ENCODE measurements at places on chromosomes 5 and 9.

- DNase-seq, result no peak
Observed at GRCh38 chr9:130939405-130940026, 469 bp upstream of the FIBCD1 start.

DNA sequence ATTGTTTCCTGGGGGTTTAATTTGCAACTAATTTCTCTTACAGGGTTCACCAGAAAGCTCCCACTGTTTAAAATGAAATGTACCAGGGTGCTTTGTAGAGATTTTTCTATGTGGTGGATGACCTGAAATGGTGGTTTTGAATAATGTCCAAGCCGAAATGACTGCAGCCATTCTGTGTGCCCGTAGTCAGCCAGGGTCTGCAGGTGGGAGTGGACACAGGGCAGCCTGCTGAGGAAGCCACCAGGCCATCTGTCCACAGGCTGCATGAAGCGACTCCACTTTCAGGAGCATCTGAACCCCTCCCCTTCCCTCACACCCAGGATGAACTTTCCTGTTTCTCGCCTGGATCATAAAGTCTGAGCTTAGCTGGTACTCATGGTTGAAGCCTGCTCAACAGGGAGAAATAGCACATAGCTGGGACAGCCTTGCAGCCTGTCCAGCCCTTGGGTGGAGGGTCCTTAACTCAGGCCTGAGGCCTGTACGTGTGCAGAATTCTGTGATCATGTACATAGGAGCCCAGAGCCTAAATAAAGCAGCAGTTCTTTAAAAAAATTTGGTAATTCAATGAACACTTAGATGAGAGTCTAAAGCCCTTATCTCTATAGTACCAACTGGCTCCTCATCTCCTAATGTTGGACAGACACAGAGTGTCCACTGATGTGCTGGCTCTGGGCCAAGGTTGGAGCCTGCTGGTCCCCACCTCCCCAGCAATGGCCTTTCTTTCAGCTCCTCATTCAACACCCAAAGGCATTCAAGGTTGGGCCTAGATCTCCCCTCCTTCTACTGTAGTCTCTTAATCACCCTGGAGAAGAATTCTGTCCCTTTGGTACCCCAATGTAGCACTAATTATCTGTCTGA is 72.8 kb downstream of the SHB start:
- no peak for DNase-seq

- no peak for DNase-seq
Observed at GRCh38 chr5:3340471-3340870, 255.2 kb upstream of the IRX1 start.

DNA sequence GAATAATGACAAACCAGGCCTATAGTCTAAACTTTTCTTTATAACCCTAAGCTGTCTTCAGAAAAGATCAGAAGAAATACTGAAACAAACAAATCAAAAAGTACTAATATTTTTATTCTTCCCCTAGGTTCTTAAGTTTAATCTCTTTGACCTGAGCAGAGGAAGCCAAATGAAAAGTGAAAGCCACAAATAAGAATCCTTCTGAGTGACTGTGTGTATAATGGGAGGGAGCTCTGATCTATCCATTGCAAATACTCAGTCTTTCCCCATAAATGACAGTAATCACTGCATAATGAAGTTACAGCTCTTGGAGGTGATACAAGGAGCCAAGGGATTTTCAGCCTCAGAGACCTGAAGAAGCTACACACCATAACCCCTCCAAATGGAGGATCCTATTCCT is 126.9 kb upstream of the ATP10B start:
- no peak for DNase-seq

- DNase-seq, result peak; percentile 26
Observed at GRCh38 chr5:10663489-10664179, 97.4 kb downstream of the DAP start.

DNA sequence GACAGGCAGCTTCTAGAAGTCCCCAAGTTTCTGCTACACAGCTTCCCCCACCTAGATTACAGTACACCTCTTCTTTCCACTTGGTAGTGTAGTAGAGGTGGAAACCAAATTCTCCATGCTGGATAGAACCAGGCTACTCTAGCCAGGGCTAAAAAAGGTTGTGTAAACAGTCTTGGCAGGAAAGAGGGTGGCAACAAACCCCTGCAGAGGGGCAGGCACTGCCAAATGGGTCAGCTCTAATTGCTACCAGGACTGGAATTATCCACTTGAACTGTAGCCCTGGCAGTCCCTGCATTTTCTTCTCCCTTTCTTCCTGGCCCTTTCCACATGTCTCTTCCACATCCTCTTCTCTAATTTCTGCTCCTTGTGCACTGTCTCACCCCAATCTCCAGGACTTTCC is 24.8 kb downstream of the RANBP3L start:
- DNase-seq, result peak; percentile 15
